Stimulated activated CD4-positive, alpha-beta T cell treated with anti-CD3 and anti-CD28 coated beads, Interleukin-12 subunit alpha, Interleukin-12 subunit beta, amount 100 ng/mL, for 24 hours (primary cell): ENCODE measurements at places on chromosomes 3 and 15.

GRCh38 chr3:183267140-183267539 lies 14.1 kb downstream of the B3GNT5 start:
- no peak for DNase-seq

GRCh38 chr3:121619691-121620090 lies 26.5 kb downstream of the FBXO40 start:
- DNase-seq, result no peak

DNA sequence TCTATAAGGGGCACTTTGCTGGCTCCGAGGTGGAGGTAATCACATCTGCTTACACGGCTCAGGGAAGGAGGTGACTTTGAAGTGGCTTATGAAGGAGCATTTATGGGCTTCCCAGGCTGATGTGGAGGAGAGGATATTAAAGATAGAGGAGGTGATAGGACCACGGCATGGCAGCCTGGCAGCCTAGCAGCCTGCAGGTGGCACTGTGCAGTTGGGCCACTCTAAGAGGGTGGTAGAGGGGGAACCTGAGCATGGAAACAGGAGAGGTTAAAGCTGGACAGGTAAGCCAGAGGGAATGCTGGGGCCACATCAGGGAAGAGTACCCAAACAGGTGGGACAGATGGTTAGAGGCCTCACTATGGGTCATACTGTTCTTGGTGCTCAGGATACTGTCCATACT lies 375.0 kb downstream of the WDR72 start:
- DNase-seq, result no peak

GRCh38 chr3:105014631-105015030 lies 352.1 kb upstream of the ALCAM start:
- DNase-seq, result no peak

GRCh38 chr15:75924576-75924975 lies 20.9 kb downstream of the FBXO22 start:
- no peak for DNase-seq

DNA sequence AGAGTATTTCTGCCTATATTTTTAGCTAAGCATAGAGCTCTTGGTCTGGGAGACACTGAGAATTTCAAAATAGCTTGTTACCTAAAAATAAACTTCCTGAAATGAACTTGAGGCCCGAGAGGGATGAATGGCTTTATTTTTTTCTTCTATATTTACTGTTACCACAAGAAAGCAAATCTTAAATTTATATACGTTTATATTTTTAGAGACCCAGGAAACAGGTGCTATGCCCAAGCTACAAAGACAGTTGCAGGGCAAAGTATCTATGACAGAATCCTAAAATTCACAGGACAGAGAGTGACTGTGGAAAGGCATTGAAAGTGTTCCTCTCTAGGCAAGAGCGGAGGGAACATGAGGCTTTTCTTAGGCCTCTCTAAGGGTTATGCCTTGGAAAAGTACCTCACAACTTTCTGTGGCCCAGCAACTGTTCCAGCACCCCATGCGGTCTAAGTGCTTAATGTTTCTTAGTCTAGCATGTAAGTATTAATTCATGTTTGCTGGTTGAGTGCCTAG lies 36.5 kb downstream of the TGFBR2 start:
- DNase-seq, result no peak

DNA sequence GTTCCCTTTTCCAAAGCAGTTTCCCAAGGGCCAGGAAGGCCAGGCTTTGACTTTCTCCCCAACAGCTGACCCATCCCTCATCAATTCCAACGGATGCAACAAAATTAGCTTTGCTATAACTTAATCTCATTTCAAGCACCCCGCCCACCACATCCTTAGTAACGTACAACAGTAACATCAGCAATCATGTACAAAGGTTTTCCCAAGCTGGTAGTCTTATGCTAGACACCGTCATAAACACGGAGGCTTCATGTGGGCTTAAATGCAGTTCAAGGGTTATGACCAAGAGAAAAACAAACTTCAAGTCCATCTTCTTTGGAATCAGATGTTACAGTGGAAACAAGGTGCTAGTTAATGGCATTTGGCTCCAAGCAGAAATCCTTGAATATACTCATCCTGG lies 66.6 kb downstream of the EOMES start:
- no peak for DNase-seq

DNA sequence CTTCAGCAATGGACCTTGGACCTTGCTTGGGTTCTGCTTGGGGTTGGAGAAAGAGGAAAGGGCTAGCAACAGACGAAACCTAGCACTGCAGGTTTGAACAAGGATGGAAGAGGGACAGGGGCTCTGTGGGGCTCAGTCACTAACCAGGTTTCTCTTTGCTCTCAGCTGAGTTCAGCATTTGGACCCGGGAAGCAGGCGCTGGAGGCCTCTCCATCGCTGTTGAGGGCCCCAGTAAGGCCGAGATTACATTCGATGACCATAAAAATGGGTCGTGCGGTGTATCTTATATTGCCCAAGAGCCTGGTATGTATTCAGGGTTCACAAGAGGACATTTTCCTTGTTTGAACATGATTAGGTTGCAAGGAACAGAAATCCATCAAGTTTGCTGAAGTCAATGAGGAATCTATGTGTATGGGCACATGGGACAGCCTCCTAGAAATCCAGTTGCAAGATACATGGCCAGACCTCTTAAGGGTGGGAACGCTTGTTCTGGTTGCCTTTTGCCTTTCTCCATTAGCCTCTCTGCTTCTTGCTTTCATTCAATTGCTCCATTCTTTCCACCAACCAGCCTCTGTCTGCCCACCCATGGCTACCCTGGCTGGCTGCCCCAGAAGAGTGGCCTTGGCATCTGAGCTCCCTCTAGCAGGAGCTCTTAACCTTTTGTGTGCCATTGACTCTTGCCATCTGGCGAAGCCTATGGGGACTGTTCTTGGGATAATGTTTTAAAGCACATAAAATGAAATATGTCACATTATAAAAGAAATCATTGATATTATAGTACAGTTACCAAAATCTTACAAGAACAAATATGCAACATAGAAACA lies 55.9 kb downstream of the DNASE1L3 start:
- no peak for DNase-seq

DNA sequence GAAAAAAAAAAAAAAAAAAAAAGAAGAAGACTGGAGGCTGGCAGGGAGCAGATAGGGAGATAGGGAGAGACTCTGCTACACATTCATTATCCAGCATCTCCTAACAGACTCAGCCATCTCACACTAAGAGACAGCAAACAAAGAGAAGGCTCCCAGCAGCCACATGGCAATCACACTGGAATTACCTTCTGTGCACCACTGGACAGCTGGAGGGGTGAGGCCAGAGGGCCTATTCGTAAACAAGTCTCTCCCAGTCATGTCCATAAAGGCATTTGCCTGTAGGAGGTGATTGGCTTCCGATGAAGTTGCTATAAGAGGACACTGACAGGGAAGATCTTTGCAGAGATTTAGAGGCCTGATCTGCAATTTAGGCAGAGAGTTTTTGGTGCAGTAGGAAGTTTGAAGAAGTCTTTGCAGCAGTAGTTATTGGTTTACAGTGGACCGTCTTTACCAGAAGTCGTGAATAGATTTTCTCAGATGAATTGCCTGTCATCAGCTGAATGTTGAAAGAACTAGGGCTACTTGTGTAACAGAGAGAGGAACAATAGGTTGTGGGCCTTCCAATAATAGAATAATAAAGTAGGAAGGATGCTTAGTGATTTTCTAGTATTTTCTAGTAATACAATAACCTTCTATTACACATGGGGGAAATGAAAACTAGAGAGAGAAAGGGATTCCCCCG lies 89.7 kb downstream of the TP63 start:
- DNase-seq, result no peak

GRCh38 chr15:41554915-41555314 lies 4.1 kb upstream of the TYRO3 start:
- DNase-seq, result no peak

DNA sequence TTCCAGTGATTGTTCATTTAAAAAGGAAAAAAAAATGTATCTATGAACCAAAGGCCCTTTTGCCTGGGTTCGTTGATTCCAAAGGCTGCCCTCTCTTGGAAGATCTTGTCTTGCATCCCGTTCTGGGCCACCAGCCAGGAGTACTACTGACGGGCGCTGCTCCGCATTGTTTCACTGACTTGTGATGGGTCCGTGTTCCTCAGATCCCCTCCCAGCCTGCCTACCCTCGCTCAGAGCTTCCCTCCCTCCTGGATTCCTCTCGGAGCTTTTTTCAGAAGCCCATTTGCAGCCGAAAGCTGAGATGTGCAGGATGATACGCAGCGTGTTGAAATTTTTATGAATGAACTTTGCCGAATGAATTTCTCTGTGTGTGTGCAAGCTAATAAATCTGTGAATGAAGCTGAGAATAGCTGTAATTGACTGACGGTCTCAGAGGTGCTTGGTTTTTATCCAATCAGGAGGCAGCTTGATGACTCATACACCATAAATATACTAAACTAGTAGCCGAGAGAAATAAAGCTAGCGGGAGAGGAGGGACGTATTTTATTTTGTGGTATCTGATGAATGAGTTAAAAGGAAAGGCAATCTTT lies at the start of gene SHC4:
Gene SHC4, minus strand, starts transcription at position 396 of the 590 bp plus-strand sequence. CDS start 904 bp downstream, outside the sequence.
- no peak for DNase-seq

DNA sequence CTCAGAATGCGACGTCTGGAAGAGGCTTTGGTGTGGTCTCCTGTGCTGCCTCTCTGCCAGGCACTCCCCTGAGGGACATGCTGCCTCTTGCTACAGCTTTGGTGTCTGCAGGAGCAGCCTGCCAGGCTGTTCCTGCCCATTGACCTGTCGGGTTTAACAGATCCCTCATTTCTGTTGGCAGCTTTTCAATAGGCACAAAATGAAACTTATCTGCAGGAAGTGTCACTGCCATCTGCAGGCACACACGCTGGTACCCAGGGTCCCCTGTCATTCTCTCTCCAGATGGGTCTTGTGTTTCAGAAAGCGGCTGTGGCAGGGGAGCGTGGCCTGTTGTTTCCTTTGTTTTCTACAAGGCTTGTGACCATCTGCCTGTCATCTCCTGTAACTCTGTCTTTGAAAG lies 328.3 kb upstream of the CHRM5 start:
- no peak for DNase-seq

DNA sequence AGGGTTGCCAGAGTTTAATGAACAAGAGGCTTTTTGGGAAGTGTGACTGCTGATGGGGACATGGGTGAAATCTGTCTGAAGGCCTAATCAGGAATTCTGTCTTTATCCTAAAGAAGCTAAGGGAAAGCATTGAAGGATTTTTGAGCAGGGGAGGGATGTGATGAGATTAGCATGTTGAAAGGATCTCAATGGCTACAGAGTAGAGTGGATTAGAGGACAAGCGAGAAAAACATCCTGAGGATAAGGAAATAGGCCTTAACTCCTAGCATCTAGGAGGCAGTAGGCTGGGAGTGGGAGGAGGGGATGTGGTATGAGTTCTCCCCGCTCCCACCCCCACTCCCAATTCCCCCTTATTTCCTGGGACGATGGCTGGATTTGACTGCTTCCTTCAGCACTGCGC lies 35.1 kb upstream of the SNTN start:
- no peak for DNase-seq

DNA sequence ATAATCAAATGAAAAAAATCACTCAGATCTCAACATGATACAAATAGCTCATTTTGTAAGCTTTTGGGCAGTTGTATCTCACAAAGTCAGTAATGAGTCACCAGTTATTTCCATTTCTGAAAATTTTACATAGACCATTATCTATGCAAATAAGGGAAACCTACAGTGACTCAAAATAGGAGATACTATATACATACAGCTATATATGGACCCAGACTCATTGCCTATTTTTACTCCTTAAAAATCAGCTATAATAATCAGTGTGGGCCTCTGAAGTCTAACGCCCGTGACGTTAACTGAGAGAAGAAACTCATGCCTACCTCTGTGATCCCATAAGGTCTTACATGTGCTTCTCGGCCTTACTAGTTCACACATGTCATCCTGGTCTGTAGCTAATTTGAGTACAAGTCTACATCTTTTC lies 31.6 kb downstream of the LRIG1 start:
- no peak for DNase-seq

- DNase-seq, result peak; percentile 70
These were observed 748 bp downstream of the CCNL1 start for GRCh38 chr3:157159037-157159761.

- DNase-seq, result no peak
These were observed 38.5 kb downstream of the ARPP21 start for GRCh38 chr3:35677797-35678196.

GRCh38 chr15:30023798-30024295 lies 58.9 kb upstream of the GOLGA8J start:
- no peak for DNase-seq

DNA sequence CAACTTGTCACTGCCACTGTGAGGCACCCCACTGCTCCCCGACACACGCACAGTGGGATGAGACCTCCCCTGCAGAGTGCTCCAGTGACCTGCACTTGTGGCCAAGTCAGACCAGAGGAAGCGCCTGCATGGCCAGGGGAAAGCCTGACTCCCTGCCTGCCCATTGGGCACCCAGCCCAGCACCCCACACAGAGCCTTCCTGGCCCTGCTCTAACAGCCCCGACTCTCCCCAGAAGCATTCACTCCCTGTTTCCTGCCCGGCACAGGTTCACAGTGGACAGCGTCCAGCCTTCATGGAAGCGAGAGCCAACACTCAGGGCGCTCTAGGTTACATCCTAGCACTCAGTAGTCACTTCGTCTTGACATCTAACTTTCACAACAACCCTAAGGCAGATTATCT lies 27.8 kb downstream of the RBPMS2 start:
- DNase-seq, result no peak

GRCh38 chr3:100966049-100966491 lies 27.2 kb downstream of the ABI3BP start:
- no peak for DNase-seq

DNA sequence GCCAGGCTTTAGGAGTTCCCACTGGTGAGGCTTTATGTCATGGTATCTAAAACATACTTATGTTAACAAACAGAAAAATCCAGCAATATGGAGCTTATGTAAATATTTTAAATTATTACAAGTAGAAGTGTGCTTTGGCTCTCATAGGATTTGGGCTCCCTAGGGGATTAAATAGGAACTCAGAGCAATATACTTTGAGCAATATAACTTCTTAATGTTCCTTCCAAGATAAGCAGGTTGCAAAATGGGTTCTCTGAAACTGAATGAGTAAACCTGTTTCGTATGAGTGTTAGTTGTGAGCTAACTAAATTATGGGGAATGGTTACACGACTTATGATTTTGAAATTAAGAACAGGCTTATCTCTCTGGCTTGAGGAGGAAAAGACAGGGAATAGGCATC lies 366.1 kb upstream of the ZNF385D start:
- DNase-seq, result no peak

DNA sequence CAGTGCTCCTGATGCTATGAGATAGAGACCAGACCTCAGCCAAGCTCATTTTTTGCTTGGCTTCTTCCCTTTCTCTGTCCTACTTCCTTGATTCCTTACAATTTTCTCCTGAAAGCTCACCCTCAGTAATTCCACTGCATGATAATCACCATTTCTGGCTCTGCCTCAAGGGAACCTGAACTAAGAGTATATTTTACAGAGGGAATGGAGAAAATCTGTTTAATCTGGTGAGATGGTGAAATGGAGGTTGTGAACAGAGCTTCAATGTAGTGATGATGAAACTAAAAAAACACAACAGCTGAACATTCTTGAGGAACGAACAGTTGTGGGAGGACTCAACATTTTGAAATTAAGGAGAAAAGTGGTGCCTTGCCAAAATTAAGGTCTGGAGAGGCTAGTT lies 16.3 kb downstream of the HHLA2 start:
- DNase-seq, result no peak

DNA sequence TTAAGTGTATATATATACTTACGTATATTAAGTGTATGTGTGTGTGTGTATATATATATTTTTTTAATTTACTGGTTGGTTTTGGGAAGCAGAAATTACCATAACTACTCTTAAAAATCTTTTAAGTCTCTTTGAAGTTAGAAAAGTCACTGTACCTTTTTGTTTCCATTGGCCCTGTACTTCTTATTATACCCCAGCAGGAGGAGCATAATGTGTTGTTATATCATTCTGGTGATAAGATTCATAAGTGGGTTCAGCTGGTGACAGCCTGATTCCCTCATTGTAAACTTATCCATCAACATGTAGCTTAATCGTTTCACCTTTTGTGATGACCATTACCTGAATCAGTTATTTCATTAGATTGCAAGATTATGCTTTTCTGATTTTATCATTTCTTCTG lies 30.8 kb downstream of the MLH1 start:
- no peak for DNase-seq
